COLO829 (cell line): ENCODE measurements at places on chromosomes 7 and 10.

- DNase-seq, result peak; percentile 27
Observed at GRCh38 chr10:34280599-34281374, 534.3 kb downstream of the PARD3 start.

GRCh38 chr10:114489521-114490310 lies 85.4 kb upstream of the AFAP1L2 start:
- DNase-seq, result peak; percentile 64

- no peak for DNase-seq
Observed at GRCh38 chr7:47342296-47343060, 239.4 kb downstream of the TNS3 start.

DNA sequence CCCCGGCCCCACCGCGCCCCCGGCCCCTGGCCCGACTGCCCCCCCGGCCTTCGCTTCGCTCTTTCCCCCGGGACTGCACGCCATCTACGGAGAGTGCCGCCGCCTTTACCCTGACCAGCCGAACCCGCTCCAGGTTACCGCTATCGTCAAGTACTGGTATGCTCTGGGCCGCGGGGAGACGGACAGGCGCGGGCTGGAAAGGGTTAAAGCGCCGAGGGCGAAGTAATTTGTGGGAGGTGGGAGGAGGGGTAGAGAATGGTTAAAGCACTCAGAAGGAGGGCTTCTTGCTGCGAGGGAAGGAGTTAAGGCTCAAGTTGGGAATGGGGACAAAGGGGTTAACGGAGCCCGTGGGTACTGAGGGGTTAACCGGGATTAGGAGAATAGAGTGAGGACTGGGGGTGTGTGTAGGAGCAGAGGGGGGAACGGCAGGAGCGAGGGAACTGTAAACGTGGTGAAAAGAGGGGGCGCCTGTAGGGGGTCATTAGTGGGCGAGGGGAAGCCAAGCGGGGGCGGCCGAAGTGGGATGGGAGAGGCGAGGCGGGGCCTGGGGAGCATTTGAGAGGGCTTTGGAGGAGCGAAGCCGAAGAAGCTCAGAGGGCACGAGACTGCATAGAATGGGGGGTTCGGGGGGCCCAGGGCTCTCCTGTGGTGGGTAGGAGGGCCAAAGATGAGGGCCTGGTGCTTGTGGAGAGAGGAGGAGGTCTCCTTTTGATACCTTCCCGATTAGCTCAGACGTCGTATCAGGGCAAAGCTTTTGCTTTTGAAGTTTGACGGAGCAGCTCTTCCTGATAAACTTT lies 605 bp downstream of the SUFU start:
- DNase-seq, result no peak

- DNase-seq, result peak; percentile 94
Observed at GRCh38 chr7:113118074-113118959, at the start of gene SMIM30. Gene SMIM30 (minus strand): TSS chr7:113118554. CDS start chr7:113117578, 976 bp downstream.

DNA sequence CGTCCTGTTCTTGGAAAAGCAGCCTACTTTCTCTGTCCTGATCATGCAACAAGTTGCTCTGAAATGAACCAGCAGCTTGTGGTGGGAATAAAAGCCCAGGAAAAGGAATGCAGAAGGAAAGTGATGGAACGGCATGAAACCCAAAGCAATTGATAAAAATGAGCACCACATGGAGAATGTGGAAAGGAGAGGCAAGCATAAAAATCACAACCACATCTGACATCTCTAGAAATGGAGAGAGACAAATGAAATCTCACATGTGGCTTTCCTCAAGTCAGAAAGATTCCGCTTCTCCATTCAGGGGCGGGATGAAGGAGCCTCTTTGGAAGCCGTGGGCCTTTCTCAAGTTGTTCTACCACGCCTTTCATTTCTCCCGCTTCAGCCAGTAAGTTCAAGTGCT lies 631.7 kb upstream of the GALNT17 start:
- DNase-seq, result no peak

DNA sequence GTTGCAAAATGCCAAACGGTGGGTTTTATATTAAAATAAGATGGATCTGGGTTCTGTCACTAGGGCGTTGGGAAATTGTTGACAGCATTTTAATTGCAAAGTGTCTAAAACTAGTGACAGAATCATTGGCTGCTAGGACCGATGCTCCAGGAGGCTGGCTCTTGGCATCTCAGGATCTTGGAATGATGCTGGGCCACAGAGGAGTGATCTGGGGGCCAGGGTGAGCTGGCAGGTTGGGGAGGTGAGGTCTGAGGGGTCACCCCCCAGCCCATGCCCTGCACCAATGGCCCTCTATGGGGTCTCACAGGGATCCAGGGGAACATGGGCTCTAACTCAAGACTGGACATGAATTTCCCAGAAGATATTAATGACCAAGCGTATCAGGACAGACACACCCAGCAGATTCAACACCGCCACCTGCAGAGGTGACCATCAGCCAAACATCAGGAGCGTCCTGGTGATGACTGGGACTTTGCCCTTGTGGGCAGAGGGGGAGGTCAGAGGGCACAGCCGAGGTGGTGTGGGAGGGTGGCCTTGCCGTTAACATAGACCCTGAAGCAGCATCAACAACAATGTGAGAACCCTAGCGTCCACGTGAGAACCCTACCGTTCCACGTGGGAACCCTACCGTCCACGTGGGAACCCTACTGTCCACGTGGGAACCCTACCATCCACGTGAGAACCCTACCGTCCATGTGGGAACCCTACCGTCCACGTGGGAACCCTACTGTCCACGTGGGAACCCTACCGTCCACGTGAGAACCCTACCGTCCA lies 89.0 kb upstream of the PPP2R2D start:
- no peak for DNase-seq

DNA sequence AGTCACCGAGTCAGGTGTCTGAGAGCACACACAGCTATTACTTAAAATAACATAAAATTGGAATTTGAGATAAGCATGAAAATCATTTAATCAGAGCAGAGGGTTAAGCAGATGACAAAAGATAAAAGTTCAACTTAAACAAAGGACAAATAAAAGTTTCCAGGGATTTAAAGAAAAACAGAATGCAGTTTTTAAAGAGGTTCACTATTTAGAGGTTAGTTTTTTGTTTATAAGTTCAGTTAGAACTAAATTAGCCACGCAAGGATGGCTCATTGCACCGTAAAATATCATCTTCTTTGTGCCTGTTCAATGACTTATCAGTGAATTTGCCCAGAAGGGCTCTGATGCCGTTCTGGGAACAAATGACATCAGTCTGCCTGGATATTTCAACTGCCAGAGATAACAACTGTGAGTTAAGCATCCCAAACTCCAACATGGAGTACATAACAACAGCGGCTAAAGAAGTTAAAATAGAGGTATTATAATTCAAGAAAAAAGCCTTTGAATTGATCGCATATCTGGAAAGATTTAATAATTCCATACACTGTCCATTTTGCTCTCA lies 107.8 kb downstream of the ANK3 start:
- no peak for DNase-seq

GRCh38 chr7:33107136-33108066 lies 1.8 kb downstream of the RP9 start:
- no peak for DNase-seq

GRCh38 chr10:94224656-94225055 lies 138.1 kb downstream of the NOC3L start:
- DNase-seq, result no peak

GRCh38 chr7:116395141-116395791 lies 104.3 kb upstream of the CAV2 start:
- no peak for DNase-seq

- DNase-seq, result peak; percentile 89
Observed at GRCh38 chr7:131109759-131110296, 217.8 kb upstream of the MKLN1 start.

DNA sequence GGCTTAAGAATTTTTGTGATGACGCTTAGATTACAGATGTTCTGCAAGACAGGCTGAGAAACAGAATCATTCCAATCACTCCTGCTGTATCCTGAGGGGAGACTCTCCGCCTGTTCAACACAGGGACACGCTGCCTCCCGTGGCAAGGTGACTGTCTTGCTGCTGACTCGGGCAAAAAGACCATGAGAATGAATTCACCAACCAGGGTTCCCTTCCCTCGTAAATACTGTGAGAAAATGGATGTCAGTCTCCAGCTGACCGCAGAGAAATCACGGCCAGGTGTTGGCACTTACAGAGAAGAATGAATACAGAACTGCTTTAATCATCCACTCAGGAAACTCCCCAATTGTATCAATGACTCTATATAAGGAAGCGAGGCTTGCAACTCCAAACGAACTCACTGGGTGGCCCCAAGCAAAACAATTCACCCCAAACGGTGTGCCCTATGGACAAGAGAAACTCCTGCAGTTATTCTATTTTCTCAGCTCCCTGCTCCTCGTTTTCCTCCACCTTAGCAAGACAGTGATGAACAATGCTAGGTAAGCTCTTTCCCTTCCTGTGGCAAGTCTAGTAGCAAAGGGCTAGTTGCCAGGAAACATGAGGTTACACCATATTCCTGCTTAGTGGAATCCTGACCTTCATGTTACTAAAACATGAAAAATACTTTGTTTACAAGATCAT lies 22.8 kb downstream of the GNA12 start:
- DNase-seq, result no peak

DNA sequence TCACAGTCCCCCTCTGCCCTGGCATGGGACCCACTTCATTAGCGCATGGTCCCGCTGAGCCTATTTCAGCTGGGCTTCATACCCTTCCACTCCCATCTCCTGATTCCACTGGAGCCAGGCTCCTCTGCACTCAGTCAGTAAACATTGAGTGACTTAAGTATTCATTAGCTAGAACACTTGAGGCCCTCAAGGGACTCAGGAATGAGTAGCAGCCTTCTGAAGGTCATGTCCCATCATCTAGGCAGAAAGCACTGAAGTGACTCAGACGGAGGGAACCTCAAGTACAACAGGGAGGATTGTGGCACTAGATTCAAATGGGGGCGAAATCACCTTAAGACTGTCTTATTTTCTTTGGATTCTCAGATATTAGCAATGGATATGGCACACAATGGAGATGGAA lies 186.6 kb upstream of the INHBA start:
- DNase-seq, result no peak

DNA sequence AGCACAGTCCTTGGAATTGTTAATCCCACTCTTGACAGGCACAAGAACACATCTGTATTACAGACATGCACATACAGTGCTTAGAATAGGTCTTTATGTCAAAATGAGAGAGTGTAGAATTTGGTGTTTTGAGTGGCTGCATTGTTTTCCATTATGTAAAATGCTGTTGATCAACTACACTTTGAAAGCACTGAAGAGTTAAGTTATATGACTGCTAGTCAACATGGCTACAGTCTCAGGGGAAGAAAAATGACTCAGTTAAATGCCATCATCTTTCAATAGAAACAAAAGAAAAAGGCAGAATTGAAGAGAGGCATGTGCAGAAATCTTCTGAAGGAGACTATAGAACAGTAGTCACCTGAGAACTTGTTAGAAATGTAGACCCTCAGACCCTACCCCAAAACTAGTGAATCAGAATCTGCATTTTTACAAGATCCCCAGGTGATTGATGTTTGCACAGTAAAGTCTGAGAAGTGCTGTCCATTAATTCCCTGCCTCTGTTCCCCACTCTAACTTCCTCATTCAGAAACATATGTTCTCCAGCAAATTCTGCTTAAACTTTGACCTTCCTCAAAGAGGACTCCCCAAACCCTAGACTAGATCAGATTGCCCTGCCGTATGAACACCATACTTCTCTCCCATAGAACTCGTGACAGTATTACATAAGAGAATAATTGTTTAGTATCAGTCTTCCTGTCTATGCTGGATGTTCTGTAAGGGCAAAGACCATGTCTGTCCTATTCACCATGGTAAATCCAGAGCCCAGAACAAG lies 16.0 kb downstream of the SND1 start:
- peak; percentile 77 for DNase-seq

DNA sequence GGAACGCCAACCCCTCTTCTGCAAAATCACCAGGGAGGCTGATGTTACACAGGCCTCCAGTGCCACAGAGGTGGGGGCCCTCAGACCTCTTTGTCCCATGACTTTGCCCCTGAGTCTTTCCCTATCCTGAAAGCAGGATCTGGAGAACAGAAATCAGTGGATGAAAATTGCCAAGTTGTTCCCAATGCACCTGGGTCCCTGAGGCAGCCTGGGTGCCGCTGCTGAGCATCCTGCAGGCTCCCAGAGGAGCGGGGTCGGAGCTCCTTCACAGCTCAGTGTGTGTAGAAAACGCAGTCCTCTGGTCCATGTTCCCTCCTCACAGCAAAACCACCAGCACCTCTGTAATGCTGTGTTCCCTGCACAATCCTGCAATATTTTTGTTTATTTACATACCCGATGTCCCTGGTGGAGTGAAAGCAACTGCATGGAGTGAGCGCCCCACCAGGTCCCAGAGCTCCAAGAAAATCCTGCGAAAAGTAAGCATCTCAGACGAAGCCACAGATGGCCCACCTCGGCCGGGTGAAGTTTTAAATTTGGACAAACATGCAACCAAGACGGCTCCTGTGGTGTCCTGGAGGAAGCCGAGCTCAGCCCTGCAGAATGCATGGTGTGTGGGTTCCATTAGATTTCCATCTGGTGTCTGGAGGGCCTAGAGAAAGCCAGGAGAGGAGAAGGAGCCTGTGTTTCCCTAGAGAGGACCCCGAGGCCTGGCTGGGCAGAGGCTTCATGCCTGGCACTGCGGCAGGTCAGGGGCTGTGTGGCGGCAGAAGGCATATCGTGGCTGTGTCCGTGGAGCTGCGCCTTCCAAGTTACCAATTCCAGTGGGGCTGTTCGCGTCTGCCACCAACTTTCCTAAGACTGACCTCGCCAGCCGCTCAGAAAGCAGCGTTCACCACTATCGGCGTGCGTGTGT lies 235.2 kb downstream of the WDR37 start:
- no peak for DNase-seq

DNA sequence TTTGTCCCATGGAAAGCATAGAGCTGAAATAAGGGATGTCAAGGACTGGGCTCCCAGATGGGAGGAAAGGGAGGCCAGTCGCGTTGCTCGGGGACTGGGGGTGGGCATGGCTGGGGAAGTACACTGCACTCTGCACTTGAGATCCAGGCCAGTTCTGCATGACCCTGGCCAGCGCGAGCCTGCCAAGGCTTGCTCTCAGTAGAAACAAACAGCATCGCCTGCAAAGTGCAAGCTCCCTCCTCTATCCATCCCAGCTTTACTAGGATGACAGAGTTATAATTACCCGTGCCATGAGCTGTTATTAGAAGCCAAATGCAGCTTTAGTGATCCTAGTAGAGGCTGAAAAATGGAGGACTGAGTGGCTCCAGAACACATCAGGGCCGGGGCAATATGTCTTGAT lies 43.9 kb upstream of the PDCD4 start:
- DNase-seq, result no peak
